ENCODE measurements at places on chromosomes 1 and 21.

DNA sequence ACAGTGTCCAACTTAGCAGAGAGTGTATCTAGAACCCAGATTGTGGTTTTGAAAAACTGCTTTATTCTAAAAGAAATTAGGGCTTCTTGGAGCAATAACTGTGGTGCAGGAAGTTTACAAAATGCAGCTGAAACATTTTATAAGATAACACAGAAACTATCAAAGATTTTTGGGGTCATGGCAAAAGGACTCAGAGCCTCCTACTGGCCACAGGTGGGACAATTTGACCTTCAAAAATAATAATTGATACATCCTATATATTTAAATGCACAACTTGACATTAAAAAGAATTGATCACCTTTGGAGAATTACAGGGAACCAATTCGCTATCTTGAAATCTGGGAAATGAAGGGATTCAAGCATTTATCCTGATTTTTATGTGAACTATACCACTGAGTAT is 235.2 kb downstream of the RPS6KC1 start:
- DNase-seq: no peak

DNA sequence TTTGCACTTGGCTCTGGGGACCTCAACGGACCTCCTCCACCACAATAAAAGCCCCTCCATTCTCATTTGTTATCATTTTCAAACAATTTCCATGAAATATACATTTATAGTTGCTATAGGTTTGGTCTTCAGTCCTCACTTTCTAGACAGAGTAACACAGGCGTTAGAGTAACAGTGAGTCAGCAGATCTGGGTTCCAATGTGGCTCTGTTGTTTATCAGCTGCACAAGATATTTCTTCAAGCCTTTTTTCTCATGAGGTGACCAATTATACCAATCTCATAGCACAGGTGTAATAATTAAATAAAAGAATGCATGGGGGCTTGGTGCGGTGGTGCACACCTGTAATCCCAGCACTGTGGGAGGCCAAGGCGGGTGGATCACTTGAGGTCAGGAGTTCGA is 32.8 kb upstream of the PSMB2 start:
- no peak for DNase-seq

- no peak for DNase-seq
Measured at GRCh38 chr1:164723296-164723798, 164.4 kb downstream of the PBX1 start.

DNA sequence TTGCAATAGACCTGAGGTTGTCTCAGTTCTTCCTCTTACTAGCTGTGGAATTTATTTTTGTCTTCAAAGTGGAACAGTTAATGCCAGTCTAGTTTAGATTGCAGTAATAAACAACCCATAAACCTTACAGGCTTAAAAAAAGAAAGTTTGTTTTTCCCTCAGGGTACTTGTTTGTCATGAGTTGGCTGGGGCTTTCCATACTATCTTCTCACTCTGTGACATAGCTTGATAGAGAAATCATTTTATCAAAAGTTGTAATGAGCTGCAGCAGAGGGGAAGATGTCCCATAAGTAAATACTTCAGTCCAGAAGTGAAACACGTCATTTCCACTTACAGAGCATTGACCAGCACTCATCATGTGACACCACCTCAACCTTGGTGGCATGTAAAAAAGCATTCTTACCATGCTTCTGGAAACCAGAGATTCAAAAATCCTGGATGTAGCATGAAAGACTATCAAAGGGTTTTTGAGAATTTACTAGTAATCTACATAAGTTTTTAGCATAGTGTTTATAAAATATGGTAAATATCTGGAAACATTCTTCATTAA is 62.8 kb upstream of the COL11A1 start:
- no peak for DNase-seq

GRCh38 chr1:118395430-118395991 is 210.5 kb upstream of the SPAG17 start:
- no peak for DNase-seq

- no peak for DNase-seq
Measured at GRCh38 chr1:117679299-117679698, 73.5 kb downstream of the TENT5C start.

DNA sequence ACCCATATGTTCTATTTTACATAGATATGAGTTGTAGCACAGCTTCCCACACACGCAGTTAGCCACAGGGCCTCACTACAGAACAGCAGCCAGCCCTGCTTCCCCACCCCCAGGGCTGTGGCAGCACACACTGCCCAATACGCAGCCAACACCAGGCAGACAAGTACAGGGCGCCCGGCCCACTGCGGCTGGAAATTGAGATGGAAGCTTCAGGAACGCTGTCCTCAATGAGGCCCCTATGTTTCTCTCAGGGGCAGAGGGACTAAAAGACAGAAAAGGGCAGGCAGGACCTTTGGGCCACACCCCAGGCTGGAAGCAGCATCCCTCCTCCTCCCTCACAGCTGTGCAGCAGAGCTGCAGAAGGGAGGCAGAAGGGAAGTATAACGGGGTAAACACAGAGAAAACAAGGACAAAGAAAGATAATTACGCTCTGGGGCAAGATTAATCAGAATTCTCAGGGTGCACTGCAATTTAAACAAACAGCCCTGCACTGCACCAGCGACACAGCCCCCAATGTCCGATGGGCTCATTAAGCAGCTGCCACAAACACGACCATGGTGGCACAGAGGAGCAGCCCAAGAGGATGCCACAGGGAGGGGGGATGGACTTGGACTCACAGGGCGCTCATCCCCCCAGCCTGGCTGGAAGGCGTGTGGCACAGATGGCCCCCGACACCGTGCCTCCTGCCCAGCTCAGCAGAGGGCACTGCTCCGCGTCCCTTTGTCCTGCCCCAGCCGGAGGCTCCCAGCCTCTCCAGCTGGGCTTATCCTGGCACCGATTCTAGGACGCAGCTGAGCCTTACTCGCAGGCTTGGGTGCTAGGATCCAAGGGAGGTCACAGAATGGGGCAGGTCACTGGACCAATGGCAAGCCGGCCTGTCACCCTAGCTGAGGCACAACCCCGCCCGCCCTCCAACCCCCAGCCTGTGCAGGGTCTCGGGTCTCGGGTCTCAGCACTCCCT is 14.2 kb downstream of the WDR4 start:
- DNase-seq: no peak

- DNase-seq: no peak
Measured at GRCh38 chr1:223233410-223234169, 90.5 kb upstream of the TLR5 start.

- no peak for DNase-seq
Measured at GRCh38 chr1:238999944-239000343, 386.4 kb upstream of the CHRM3 start.

- DNase-seq: no peak
Measured at GRCh38 chr21:29696937-29697336, 242.9 kb downstream of the GRIK1 start.

DNA sequence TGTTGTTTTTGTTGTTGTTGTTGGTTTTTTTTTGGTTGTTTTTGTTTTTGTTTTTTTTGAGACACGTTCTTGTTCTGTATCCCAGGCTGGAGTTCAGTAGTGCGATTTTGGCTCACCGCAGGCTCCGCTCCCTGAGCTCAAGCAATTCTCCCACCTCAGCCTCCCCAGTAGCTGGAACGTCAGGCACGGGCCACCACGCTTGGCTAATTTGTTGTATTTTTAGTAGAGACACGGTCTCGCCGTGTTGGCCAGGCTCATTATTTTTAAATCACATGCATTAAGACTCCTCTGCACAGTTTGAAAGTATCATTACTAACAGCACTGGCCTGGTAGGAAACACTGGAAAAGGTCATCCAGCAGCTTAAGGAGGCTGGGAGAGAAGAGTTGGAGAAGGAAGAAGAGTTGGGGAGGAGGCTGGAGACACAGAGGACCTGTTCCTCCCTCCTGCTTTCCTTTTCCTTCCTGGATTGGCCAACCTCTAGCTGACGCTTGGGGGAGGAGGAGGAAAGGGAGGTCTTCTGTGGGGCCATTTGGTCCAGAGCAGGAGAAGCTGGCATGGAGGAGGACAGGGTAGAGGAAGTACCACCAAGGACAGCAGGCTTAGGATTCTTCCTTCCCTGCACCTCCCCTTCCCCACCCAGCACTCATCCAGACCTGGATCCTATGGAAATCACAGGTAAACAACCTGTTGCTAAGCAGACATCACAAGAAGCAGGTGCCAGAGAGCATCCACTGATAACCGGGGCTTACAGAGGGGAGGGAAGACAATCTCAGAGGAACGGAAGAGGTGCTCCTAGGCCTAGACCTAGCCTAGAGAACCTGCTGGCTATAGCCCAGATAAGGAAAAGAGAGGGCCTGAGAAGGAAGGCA is 71.9 kb upstream of the GOLT1A start:
- no peak for DNase-seq

DNA sequence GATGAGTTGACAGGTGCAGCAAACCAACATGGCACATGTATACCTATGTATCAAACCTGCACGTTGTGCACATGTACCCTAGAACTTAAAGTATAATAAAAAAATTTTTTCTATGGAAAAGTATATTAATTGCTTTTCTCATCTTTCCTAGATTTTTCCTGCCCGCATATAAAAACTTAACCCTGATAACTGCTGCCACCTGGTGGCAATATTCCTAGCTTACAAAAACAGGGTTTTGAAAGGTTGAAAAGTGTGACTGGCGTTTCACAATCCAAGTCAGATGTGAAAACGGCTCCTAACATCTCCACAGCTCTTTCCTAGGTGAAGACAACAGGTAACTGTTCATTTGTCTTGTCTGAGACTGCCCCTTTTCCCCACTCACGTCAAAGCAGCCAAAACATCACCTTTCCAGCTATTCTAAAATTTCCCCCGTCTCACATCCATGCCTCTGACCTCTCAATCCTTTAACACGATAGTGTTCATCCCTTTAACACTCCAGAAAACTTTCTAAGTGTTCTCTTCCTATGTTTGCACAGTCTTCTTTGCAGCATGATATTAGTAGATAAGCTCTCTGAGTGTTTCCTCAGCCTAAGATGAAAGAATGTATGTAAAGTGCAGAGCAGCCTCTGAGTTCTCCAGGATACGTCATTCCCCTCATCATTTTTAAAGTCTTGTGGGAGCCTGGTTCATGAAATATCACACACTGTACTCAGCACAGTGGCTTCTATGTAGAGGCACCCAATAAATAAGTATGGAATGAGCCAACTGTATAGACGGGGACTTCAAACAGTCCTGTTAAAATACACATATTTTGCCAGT is 27.5 kb downstream of the OVGP1 start:
- DNase-seq: no peak

GRCh38 chr1:202702088-202702487 is 8.2 kb downstream of the SYT2 start:
- no peak for DNase-seq

- DNase-seq: no peak
Measured at GRCh38 chr1:50917138-50918137, 42.6 kb downstream of the FAF1 start.

- no peak for DNase-seq
Measured at GRCh38 chr1:190436615-190437014, 41.0 kb downstream of the BRINP3 start.

- no peak for DNase-seq
Measured at GRCh38 chr1:12152113-12152891, 14.5 kb upstream of the TNFRSF1B start.

- DNase-seq: no peak
Measured at GRCh38 chr1:3036447-3037280, 15.4 kb downstream of the ACTRT2 start.

- DNase-seq: no peak
Measured at GRCh38 chr1:15420853-15421465, 11.3 kb downstream of the EFHD2 start.

DNA sequence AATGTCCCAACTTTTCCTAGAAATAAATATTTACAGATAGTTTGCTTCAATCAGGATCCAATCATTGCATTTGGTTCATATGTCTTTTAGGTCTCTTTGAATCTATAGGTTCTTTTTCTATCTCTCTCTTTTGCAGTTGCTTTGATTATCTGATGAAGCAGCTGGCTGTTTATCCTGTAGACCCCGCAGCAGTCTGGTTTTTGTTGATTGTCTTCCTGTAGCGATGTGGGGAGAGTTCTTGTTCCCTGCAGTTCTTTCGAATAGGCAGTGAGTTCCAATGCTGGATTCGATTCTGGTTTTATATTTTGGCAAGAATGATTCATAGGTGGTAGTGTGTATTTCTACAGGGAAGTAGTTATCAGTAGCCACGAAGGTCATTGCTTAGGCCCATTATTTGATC is 7.4 kb upstream of the MIXL1 start:
- no peak for DNase-seq

DNA sequence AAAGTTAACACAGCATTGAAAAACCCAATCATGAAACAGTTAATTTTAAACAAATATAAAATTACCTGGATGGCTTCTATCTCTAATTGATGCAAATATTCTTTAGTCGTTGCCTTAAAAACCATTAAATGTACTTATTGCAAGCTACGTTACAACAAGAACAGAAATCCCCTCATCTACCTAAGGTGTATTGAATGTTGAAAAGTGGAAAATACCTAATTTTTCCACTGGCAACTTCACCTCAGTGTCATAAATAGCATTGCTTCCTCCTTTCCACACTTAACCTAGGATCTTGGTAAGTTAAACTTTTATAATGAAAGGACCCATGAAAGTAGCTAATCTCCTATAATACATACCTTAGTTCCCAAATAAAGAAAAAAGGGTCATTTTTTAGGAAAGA is 5.4 kb downstream of the GADD45A start:
- no peak for DNase-seq

DNA sequence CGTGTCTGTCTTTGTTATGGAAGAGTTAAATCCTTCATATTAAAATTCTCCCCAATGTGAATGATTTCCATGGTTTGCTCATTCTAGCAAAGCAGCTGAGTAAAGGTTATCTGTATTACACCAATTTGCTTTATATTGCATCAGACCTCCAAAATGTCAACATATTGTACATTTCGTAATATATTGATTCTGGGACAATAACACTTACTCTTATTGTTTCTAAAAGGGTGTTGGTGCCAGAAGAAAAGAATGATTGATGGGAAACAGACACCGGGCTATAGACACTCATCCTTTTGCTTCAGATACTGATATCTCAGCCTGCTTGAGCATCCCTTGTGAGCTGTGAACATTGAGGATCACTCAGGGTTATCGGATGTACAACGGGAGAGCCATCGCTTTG is 7.0 kb downstream of the NTNG1 start:
- no peak for DNase-seq

DNA sequence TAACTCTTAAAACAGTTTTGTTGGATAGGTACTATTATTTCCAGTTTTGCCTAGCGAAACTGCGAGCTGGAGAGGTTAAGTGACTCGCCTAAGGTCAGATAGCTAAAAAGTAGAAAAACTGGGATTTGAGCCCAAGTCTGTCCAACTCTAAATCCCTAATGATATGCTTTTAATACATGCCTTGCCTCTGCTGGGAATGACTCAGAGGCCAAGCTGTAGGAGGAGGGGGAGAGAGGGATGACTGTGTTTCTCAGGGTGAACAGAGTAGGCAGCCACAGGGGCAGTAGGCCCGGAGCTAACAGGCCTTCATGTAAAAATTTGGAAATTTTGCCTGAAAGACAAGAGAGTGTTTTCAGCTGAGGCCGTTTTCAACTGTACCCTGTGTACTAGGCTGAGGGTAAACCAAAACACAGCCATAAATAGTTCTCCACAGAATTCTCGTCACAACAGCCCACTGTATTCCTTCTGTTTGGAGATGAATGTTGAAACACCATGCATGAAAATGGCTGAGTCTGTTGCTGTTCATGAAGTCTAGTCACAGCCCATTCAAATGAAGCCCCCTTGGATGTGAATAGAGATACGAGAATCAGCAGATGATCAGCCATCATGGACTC is 107.5 kb upstream of the HOOK1 start:
- DNase-seq: no peak
